ENCODE measurements at places on chromosomes 2 and 18.

GRCh38 chr2:41999592-42000281 lies 48.1 kb upstream of the PKDCC start:
- DNase-seq, result no peak

DNA sequence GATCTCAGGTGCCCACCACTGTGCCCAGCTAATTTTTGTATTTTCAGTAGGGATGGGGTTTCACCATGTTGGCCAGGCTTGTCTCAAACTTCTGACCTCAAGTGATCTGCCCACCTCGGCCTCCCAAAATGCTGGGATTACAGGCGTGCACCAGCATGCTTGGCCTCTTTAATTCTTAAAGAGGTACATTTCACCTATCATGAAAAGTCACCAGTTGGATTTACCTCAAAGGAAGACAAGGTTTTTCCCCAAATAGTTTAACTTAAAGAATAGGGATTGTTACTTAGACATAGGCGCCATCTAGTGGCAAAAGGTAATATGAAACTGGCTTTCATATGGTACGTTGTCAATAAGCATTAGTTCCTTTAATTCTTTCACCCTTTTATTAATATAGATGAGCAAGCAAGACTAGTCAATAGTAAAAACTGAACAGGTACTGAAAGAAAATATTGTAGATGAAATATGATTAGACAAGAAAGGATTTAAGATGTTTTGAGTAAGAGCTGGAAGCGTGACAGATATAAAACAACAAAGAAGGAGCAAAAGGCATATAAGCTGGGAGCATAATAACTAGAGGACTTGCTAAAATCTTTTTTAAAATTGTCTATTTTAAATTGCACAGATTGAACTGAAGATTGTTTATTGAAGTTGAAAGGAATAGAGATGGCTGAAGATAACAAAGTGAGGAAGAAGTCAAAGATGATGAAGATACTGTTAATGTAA lies 35.0 kb upstream of the PSMD14 start:
- peak; percentile 76 for DNase-seq

DNA sequence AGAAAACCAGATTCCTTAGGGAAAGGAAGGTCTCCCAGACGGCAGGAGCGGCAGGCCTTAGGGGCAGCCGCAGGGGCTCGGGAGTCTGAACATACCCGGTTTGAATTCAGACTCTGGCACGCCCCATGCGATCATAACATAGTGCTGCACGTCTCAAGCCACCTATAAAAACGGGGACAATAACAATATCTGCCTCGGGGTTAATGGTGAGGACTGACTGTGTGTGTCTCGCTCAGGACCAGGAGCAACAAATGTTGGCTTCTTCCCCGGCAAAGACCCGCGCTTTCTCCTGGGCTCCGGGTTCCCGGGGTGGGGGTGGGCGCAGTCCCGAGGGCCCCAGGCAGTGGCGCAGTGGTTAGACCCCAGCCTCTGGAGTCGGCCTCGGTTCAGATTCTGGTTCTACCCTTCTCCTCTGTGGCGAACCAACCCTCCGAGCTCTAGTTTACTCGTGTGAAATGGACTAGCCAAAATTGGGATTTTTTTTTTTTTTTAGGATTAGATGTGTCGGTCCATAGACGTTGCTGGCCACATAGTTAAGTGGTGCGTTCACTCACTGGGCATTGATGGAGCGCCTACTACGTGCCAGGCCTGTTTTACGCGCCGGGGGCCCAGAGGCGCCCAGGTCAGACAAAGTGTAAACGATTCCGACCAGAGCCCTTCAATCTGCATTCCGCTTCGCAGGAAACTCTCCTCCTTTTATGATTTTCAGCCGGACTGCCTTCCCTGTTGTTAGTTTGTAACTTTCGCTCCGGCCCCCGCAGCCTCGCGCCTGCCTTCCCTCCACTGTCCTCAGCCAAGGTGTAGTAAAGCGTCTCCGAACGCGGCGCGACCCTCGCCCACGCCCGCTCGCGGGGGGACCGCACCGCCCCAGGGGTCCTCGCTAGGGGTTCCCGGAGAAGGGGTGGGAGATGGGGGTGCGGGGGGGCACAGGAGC lies 820 bp upstream of the SH3BP4 start:
- DNase-seq, result no peak

DNA sequence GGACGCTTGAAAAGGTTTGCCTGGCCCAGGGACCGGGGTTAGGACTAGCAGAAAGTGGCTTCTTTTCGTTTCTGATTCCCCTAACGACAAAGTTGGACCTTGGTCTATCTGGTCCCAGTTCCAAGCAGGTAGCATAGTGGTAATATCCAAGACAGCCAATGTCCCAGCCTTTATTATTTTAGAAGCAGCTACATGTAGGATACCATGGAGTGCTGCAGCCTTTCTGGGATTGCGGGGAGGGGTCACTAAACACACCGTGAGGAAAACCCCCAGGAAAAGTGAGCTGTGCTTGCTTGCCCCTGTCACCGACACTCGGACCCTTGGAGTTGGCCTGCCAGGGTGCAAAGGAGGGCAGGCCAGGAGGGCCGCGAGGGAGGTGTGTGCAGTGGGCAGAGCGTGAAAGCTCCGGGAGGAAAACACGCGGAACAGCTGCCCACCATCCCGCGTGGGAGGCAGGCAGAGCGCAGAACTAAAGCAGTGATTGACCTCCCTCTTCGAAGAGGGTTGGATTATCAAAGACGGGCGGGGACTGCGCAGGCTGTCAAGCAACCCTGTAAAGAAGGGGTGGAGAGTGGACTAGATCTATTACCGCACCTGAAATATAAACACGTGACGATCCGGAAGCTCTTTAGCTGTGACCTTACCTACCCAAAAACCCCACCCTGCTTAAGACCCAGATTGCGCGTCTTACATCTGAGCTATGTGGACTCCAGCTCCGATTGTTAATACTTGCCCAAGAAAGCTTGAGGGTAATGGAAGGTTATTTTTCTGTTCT lies 624 bp upstream of the MAP4K3 start:
- no peak for DNase-seq

DNA sequence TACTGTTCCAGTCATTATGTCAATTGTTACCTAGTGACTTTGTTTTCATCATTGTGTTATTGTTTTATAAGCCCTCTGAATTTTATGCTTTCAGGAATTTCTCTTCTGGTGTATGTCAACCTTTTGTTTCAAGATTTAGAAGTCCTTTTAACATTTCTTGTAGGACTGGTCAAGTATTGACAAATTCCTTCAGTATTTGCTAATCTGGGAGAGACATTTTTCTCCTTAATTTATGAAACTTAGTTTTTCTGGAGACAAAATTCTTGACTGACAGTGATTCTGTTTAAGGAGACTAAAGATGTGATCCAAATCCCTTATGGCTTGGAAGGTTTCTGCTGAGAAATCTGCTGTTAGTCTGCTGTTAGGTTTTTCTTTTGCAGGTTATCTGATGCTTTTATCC lies 84.9 kb upstream of the NT5C1B start:
- DNase-seq, result no peak

GRCh38 chr2:16475586-16475985 lies 190.0 kb downstream of the CYRIA start:
- DNase-seq, result no peak

DNA sequence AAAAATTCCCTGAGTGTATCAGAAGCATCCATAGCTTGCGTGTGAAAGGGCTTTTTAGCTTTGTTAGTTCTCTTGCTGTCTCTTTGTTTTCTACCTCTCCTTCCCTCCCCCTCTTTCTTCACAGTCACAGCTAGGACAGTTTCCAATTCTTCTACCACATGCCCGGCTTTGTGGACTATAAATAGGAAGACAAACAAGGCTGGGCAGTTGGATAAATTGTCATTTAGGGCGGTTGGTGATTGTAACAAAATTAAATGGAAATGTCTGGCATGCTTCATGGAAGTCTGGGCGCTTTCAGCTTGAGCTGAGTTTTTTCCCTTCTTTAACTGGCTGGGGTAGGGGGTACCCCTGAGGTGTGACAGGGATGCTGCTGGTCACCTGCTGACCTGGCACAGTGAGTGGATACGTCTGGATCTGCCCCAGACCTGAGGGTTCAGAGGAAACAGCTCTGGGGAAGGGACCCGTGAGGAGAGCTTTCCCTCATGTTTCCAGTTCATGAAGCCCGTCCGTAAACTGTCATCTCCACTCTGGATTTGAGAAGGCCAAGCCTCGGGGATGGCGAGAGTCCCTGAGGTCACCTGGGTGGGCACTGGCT lies 29.0 kb upstream of the GIGYF2 start:
- DNase-seq, result no peak

DNA sequence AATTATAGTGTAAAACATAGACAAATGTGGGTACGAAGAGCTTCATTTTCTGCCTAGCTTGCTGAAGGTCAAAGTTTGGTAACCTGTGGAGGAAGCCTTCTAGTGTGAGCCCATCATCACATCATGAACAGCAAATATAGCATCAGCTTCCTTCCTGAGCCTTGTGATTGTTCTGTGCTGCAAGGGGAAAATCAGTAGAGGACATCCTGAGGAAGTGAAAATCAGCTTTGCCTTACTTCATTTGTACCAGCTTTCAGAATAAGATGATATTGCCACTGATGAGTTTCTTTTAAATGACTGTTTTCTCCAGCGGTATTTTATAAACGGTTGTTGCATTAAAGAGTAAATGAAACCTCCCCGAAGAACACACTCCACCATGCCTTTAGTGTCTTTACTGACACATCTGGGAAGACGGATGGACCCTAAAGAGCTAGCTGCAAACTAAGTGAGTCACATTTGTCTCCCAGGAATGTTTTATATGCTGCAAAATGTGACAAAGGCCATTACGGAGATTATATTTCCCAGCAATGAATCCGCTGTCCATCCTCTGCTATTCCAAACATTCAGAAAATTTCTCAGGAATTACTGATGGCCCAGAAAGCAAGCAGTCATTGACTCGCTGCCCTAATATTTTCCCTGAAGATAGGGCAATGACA lies 1272.8 kb downstream of the SUCLG1 start:
- no peak for DNase-seq

GRCh38 chr2:71614976-71615766 lies 161.8 kb downstream of the DYSF start:
- DNase-seq, result no peak

DNA sequence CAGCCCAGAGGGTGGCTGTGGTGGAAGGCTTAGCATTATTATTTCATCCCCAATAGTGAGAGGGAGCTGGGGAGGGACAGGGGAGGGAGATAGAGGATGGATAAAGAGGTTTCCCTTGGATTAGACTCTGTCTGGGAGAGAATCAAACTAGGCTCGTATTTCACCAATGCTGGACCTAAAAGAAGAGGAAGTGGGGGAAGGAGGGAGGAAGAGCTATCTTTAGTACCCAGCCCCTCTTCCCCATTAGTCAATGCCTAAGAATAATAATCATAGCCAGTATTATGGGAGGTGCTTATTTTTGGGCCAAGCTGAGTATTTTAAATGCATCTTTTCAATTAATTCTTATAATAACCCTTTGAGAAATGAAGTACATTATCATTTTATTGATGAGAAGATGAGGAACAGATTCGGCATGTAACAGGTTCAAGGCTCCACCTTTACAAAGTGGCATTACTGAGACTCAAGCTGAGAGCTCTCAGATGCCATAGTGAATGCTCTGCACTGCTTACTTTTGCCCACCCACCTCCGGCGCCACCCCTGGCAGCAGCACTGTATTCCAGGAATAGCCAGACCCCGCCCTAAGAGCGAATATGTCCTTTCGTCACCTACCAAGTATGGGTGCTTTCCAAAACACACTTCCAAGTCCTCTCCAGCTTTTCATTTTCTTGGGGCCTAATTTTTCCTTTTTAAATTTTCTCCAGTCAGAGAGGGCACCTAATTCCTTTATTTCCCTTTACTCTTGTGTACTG lies 21.0 kb downstream of the PAX8 start:
- no peak for DNase-seq

DNA sequence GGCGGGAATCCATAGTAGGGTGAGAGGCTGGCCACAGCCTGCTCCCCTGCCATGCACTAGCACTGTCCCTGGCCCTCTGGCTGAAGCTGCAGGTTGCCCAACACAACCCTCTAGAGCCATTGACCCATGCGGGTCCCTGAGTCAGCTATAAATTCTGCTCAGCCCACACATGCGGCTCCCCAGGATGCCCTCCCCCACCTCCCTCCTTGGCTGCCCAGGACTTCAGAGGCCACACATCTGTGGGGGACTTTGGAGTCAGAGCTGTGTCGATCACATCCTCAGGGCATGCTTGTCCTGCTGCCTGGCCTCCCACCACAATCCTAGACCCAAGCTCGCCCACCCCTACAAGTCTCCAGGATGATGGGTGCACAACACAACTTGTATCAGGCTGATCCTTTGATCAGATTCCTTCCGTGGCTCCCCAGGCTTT lies 97.0 kb downstream of the TFCP2L1 start:
- no peak for DNase-seq
